ENCODE measurements at places on chromosomes 1 and 21.

GRCh38 chr1:64829411-64830029, 84.6 kb downstream of the RAVER2 start:
- no peak for DNase-seq

GRCh38 chr1:83559129-83559840, 439.6 kb downstream of the TTLL7 start:
- DNase-seq: no peak

- no peak for DNase-seq
Observed at GRCh38 chr1:239735111-239735510, 348.7 kb downstream of the CHRM3 start.

DNA sequence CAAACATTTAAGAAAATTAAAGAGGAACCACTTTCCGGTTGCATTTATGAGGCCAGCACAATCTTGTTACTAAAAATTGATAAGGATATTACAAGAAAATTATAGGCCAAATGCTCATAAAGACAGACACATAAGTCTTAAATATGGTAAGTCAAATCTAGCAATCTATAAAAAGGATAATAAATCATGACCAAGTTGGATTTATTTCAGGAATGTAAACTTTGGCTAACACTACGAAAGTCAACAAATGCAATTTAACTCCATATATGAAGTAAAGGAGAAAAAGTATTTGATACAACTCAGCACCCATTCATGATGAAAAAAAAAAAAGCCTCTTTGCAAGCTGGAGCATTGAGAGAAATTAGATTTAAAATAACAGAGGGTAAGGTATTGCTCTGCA, 6.3 kb downstream of the HHAT start:
- no peak for DNase-seq

- no peak for DNase-seq
Observed at GRCh38 chr1:119962296-119962968, 66.1 kb upstream of the ADAM30 start.

- DNase-seq: no peak
Observed at GRCh38 chr1:238789916-238790667, 596.3 kb upstream of the CHRM3 start.

DNA sequence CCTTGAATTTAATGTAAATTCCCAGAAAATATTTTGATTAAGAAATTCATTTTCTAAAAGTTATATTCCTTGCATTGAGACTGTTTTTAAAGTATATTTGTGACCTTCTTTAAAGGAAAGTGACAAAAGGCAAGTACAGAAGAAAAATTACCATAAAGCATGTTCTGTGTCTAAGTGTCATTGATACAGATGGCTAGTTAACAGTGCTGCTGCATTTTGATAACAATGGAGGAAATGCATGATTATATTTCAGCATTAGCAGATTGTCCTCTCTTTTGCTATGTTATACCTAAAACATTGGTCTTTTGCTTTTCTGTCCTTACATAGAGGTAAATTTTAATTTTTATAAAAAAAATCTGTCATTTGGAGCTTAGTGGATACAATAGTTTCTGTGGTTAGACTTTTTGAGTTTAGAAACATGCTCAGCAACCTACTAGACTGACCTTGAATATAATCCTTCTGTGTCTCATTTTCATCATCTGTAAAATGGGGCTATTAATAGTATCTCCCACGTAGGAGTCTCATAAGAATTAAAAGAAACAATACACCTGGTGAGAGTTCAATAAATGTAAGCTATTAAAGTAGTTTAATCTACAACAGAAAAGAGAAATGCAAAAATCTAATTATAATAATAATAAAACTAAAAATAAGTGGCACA, 51.1 kb upstream of the RGS21 start:
- DNase-seq: no peak

GRCh38 chr1:241606544-241606943, 33.6 kb downstream of the CHML start:
- no peak for DNase-seq

DNA sequence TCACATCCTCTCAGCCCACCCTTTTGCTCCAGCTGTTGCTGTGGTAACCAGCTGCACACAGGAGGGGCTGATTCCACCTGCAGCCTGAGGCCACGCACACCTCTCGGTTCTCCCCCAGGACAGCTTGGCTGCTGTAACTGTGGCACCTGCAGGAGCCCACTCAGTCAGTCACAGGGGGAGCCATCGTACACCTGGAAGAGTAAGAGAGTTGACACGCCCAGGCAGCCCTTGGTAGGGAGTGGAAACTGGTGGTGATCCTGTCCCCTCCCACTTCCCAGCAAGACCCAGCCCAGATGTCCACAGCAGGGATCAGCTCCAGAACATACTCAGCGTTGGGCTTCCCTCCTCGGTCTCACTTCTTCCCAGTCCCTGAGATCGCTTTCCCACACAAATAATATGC, 32.2 kb upstream of the BACE2 start:
- DNase-seq: no peak

GRCh38 chr1:53148123-53148522, 5.7 kb upstream of the SLC1A7 start:
- DNase-seq: no peak

GRCh38 chr21:41024746-41025254, 143.2 kb upstream of the BACE2 start:
- no peak for DNase-seq

GRCh38 chr1:20726118-20726911, 6.2 kb downstream of the SH2D5 start:
- DNase-seq: no peak

GRCh38 chr1:198686069-198686728, 47.4 kb downstream of the PTPRC start:
- no peak for DNase-seq

DNA sequence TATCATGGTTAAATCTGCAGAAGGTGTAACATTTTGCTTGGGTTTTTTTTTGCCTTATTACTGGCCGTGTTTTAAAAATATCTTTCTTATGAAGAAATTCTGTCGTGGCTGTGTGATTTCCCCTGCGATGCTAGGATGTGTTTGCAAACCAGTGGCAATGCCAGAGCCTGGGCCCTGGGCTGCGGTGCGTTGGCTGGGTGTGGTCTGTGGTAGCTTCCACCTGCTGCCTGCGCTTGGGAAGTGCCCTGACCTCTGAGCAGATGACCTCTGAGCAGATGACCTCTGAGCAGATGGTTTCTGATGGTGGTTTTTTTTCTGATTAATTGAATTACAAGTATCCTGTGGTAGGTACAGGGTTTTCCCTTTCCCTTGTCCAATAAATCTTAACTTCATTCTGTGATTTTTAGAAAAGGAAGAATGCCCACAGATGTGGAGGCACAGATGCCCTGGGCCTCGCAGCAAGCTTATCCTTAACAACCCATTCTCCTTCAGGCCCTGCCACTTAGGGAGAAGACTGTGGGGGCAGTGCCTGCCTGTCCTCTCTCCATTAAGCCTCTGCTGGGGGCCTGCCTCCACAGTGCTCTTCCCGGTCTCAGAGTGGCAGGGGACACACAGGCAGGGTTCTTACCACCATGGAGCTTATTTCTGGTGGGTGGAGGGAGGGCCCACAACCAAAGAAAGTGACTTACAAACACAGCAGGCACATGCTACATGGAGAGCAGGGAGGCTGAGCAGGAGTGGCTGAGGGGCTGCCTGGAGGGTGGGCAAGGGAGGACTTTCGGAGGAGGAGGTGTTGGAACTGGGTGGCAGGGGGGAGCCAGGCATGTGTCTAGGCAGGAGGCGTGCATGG, 81.7 kb downstream of the PCBP3 start:
- DNase-seq: no peak

GRCh38 chr1:56376188-56376984, 203.0 kb downstream of the PLPP3 start:
- no peak for DNase-seq

DNA sequence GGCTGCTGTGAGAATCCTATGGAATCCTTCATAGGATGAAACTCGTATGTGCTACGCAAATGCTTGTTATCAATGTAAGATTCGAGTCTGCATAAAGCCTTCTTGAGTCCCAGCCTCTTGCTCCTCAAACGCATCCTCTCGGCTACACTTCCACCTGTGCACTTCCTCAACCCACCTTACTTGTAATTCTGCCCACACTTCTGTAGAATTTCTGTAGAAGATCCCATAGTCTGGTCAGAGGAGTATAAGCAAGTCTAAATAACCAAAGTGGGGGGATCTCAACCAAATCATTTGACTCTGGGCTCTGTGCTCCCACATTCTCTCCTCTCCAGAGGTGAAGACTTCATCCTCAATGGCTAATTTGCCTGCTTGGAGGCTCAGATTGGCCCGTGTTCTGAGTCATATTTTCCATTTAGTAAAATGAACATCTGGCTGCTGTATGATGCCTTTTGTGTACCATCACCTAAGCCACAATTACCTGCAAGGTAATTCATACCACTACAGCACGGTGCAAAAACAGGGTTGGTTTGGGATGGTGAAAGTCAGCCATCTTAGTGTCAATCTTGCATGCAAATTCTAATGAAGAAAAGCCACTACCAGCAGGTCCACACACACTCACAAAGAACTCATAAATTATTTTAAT, 63.2 kb downstream of the ITPKB start:
- no peak for DNase-seq

DNA sequence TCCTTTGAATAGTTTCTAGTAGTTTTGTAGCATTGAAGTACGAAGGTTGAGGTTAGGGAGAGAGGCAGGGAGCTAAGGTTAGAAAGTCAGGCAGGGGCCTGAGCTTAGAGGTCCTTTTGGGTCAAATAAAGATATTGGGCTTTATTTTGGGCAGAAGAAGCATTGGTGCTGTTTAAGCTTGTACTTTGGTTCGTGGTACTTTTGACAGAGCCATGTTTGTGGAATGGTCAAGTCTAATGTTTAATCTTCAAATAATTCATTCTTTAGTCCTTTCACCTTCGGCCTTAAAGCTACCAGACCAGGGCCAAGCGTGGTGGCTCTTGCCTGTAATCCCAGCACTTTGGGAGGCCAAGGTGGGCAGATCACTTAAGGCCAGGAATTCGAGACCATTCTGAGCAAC, 12.5 kb downstream of the FGGY start:
- no peak for DNase-seq

DNA sequence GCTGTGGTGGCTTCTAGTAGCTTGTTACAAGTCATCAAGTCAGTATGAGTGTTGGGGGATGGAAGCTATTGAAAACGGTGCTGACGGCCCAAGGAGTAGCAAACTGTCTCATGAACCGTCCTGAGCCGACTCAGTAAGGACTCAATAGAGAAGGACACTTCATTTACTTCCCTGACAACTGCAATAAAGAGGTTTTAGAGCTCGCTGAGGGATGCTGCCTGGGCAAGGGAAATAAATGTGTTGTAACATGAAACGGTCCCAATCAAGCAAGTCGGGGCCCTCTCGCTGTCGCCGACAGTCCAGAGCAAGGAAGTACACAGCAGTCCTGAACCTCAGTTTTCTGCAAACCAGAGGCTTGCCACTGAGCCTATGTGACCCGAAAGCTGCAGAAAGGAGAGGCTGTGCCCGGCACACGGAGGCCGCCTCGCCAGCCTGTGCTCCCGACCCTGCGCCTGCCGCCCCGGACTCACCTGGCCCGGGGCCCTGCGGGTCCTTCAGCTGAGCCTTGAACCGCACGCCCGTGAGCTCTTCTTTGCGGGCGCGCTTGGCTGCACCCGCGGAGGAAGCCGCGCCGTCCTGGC, 423 bp downstream of the URB1 start:
- no peak for DNase-seq

DNA sequence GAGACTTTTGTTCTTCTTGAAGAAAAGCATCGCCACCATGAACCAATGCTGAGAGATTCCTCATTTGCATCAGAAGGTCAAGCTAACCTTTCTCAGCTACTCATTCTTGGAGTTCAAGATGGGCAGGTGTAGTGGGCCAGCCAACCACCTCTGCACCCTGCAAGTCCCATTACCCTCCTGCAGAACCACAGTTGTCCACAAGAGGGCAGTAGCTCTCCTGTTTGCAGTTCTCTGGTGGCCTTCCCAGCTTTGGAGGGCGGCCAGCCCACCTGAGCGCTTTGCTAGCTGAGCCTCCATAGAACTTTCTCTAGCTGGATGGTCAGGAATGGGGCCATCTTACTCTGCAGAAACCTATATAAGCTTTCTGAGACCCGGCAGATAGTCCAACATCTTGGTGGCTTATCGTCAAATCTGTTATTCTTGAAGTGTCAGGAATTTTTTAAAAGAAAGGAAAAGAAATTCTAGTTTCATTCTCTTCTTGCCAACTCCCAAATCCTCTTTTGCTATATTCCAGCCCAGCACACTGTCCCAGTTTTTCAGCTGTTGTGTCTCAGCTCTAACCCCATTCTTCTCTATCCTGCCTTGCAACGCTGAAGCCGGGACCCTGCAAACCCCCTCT, 11.0 kb upstream of the LMX1A start:
- DNase-seq: no peak

- no peak for DNase-seq
Observed at GRCh38 chr1:201335174-201335870, 42.2 kb downstream of the TNNT2 start.

GRCh38 chr1:114758256-114758832, 560 bp upstream of the CSDE1 start:
- no peak for DNase-seq

DNA sequence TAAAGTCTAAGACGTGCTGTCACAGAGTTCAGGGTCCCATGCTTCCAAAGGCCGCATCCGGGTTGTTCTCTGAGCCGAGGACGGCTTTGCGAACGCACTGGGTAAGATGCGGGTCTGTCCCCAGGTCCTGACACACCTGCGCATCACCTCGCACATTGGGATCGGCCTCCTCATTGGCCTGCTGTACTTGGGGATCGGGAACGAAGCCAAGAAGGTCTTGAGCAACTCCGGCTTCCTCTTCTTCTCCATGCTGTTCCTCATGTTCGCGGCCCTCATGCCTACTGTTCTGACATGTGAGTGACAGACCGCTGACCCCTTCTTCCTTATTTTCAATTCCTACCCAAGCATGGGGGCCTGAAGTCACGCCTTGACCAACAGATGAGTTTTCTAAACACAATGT, 25.3 kb downstream of the TFF3 start:
- no peak for DNase-seq

GRCh38 chr1:102852613-102853012, 255.7 kb downstream of the COL11A1 start:
- no peak for DNase-seq
